ENCODE measurements at places on chromosomes 16 and 17.

DNA sequence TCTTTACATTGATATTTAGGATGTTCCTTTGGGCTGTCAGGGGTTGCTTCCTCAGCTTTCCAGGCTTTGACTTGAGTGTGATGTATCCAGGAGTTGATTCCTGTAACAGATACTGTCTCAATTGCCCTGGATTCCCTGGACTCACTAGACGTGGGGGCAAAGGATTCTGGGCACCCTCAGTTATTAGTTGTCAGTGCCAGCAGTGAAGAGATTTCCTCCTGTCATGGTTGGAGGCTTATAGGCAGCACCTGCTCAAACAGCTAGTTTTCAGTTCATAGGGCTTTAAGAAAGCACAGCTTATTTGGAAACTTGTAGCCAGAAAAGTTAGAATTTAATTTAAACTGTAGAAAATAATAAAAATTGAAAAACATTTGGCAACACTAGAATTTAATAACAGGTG is 9.5 kb upstream of the B4GALNT2 start:
- no peak for DNase-seq

DNA sequence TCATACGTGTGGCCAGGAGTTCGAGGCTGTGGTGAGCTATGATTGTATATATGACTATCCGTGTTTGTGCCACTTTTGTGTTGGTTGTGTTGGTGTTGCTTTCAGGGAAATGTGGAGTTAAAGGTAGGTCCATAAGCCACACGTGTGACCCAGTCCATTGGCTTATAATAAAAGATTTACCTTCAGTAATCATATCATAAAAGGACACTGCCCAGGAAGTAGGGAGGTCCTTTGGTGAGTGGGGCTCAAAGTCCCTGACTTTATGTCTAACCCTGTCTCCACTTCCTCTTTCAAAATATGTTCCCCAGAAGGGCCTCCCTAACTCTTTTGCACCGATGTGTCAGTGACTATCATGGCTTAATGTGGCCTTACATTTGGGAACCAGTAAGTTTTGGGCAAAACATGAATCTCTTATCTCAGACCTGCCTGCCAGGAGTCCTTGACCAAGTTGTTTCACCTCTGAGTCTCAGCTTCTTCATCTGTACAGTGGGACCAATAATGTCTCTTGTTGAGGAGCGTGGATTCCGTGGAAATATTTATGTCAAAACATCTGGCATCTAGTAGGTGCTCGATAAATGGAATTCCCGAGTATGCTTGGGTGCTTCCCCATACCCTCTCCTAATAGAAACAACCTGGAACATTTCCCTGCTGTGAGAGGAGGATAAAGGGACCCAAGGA is 4.8 kb downstream of the TNP2 start:
- DNase-seq = no peak

DNA sequence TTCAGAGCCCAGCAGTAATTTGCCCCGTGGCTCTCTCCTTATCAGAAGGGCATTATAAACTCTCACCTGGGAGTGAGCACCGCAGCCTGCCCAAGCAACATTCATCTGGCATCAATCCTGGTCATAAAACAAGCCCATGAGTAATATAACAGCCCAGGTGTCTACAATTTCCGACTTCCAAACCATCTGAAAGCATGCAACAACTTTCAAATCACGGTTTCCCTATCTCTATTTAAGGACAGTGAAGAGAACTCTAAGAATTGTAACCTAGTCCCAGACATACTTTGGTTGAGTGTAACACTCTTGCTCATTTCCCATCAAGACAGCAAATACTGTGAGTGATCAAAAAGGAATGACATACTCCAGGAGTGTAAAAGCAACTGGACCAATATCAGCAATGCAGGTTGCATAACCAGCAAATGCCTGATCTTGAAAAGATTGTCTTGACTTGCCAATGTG is 487.4 kb upstream of the SOX9 start:
- DNase-seq = no peak

GRCh38 chr17:42266918-42267766 is 9.0 kb downstream of the STAT5B start:
- DNase-seq = peak; percentile 61

- DNase-seq = no peak
Observed at GRCh38 chr16:54694651-54695050, 236.0 kb upstream of the IRX5 start.
